ENCODE measurements at places on chromosomes 5 and 9.

GRCh38 chr9:113932906-113933584 is 56.9 kb downstream of the ZNF618 start:
- ATAC-seq, result no peak

GRCh38 chr9:133855802-133856521 is 117.8 kb upstream of the SARDH start:
- ATAC-seq, result no peak

- no peak for ATAC-seq
These were observed 6.2 kb downstream of the TBC1D9B start for GRCh38 chr5:179901462-179901861.

DNA sequence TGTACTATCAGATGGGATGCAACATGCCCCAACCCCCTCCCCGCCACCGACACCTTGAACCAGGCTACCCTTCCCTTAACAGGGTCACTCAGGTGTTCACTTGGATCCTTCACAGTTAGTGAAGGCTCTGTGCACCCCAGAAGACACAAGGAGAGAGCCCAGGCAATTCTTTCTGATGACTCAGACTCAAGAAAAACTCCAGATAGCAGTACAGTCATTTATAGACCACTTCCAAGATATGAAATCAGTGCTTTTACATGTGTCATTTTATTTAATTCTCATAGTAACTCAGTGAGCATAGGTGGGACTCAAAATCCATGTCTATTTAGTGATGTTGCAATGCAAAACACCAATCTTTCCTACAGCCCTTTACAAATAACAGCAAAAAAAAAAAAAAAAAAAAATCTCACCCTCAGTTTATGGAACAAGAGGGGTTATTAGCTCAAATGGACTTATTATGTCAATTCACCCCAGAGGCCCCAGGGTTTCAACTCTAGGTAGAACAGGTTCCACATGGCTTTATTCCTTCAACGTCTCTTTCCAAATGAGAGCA is 71.9 kb downstream of the FOXD1 start:
- ATAC-seq, result peak; percentile 46

- ATAC-seq, result no peak
These were observed 73.7 kb downstream of the PPARGC1B start for GRCh38 chr5:149803641-149804468.

DNA sequence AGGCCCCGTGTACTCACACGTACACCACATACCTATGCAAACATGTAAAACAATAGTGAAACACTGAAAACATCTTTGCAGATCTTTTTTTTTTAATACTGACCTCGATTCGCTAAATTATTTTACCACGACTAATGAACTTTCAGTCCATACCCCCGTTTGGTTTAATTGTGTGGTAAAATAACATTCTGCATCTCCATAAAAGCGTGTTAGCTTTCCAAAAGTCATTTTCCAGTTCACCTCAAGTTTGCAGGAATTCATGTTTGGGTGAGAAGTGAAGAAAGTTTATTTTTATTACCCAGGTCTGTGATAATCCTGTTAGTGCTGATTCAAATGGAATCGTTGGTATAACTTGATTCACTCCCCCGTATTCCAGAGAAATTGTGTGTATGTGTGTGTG is 652 bp downstream of the ARSK start:
- no peak for ATAC-seq

DNA sequence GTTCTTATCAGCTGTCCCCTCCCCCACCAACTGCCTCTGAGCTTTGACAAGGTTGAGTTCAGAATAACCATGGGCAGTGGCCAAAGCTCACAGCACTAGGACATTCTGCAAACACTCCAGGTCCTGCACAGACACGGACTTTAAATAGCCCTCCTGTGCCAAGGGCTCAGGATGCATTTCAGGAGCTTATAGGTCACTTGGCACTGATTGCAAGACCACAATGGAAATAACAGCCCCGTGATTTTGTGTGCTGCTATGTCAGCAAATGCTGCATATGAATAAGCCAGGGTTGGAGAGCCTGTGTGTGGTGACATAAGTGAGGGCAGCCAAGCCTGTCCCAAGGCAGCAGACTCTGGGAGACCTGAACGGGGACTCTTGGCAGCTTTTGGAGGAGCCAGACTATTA is 150.7 kb downstream of the DMRT2 start:
- no peak for ATAC-seq

DNA sequence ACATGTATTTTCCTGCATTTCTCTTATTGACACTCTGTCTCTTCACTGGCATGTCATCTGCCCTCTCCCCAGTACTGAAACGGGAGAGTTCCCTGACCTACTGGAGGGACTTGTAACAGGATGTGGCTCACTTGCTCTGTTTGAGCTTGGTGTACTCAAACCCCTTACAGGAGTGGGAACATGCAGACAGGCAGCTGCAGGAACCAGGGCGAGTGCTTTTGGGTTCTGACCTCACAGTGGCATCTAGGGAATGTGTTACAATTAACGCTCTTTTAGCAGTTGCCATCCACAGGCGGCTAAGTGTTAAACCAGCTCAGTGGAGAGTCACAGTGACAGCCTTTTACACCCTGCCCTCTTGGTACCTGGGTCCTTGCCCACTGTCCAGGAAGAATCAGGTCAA is 300.3 kb upstream of the GRAMD2B start:
- no peak for ATAC-seq

DNA sequence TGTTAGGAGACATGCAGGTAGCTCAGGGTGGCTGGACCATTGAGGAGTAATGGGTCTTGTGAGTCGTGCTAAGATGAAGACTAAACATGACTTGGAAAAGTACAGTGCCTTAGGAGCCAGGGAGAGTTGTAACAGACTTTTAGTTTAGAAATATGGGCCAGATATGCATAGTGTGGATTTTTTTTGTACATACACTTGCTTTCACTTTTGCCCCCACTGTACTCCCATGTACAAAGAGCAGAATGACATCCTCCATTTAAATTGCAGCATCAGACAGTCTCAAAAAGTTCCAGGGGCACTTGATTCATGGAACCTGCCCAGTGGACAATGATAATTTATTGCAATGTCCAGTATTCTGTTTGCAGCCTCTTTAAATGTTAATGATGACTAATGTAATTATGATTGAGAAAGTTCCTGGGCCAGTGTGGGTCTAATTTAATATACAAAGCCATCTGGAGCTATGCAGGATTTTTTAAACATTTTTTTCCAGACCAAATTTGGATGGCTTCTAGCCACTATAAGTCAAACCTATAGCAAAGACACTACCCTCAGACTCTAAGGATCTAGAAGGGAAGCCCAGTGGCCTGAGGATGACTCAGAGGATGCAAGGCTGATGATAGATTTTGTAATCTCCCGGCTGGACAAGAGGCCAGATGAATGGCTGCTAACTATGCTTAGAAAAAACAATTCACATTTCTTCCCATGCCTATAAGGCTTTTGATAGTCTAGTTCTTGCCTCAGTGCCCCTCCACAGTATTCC is 80.1 kb downstream of the TRPC7 start:
- ATAC-seq, result no peak

- ATAC-seq, result no peak
These were observed 19.6 kb downstream of the CYFIP2 start for GRCh38 chr5:157285310-157286035.

DNA sequence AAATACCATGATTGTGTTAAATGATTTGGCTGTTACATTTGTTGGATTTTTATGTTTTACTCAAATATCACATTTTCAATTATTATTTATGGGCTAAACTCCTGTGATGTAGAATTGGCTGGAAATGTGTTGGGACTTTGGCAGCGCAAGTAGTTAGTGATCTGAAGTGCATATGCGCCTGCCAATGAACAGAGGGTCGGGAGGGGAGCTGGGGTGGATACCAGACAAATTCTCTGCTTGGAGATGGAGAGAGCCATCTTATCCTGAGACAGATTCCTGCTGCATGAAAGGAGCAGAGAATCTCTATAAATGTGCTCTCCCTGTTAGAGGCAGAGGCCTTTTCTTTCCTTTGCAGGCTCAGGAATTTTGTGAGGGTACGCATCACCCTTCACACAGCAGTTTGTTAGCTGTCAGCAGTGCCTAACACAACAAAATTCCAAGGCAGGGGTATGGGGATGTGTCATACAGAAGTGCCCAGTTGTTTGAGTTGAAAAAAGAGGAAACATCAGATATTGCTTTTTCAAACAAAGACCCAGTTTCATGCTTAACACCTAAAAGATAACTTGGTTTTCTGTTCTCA is 489.1 kb downstream of the CSNK1G3 start:
- no peak for ATAC-seq

DNA sequence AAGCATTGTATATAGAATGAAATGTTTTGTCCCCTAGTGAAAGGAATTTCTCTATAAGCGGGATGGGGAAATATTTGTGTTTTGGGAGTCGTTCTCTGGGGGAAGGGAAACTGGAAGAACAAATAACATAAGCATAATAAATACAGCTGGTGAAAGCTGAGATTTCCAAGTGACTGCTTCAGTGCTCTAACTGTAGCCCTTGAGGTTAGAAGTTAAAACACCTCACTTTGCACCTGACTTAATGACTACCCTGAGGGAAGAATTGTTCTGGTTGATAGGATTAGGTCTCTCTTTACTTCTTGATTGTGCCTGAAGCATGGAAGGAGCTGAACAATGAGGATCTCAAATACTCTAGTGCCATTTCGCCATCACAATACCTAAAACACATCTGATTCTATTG is 307.4 kb downstream of the MAN2A1 start:
- ATAC-seq, result no peak

GRCh38 chr9:108654566-108654965 is 201.2 kb downstream of the ACTL7B start:
- no peak for ATAC-seq

GRCh38 chr5:81003811-81004386 is 43.7 kb downstream of the RASGRF2 start:
- ATAC-seq, result no peak

- ATAC-seq, result peak; percentile 99
These were observed 69.4 kb downstream of the MSX2 start for GRCh38 chr5:174793684-174794328.

DNA sequence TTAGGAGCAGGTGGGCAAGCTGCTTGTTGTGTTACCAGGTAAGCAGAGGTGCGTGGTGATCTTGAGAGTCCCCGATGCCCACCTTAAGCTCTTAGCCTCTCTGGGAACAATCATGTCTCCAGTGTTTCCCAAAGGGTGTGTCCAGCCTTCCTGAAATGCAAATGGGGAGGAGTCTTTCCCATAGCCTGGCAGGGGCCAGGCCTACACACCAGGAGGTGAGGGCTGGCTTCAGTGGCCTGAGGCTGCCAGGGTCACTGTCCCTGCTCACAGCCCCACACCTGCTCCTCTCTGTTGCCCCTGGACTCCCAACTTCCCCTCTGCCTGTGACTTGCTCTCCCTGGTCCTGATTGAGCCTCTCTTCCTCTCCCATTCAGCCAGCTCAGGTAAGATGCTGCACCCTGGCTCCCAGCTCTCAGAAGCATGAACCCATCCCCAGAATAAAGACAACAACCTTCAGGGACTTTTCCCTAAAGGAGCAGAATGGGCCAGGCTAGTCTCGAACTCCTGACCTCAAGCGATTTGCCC is 65.7 kb upstream of the PHYKPL start:
- no peak for ATAC-seq

- ATAC-seq, result no peak
These were observed 37.3 kb downstream of the KCTD16 start for GRCh38 chr5:144207875-144208444.

DNA sequence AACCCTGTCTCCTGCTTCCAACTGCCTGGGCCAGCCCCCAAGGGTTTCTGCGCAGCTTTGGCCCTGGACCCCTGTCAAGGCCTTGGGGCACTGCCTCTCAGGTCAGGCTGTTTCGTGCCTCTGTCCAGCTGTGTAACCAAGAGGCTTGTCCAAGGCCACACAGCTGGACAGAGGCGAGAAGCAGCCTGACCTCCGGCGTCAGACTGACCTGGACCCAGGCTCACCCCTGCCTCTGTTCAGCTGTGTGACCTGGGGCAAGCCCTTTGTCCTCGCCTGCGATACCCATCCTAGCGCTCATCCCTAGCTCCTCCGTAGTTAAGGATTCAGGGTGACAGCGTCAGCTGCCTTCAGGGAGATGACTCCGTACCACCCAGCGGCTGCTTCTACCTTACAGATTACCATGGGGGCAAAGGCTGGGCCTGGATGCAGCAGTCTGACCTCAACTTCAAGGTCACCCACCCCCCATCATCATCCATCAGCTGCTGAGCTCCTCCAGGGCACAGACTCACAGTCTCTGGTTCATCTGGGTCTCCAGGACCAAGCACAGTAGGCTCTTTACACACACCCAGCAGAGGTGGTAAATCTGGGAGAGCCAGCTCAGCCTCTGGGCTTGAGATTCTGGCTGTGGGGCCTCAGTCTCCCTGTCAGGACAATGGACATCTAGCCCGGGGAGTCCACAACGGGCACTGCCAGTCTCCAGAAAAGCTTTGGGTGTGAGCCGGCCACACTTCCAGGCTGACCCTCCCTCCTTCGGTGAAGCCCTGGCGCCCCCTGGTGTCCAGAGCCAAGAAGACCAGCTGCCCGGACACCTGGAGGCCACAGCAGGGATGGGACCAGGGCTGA is 7.9 kb downstream of the AK1 start:
- peak; percentile 97 for ATAC-seq

- ATAC-seq, result peak; percentile 83
These were observed at the start of gene NIM1K for GRCh38 chr5:43191740-43192557. Gene NIM1K (plus strand): TSS chr5:43192225. CDS start chr5:43245776, 53,551 bp downstream.

DNA sequence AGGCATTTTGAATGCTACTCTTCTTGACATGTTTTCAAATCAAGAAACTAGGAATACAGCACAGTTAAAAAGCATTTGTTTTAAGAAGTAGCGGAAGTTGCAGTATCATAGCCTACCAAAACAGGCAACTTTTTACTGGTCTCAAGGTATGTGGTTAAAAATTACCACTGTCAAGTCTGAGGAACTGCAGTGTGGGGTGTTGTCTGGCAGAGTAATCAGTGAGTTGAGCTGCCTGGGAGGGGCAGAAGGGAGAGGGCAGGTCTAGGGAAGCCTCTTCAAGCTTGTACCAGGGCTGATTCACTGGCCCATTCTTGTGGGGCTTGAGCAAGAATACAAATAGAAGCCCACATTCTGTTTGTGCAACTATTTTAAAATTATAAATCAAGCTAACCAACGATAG is 42.4 kb upstream of the SV2C start:
- no peak for ATAC-seq

DNA sequence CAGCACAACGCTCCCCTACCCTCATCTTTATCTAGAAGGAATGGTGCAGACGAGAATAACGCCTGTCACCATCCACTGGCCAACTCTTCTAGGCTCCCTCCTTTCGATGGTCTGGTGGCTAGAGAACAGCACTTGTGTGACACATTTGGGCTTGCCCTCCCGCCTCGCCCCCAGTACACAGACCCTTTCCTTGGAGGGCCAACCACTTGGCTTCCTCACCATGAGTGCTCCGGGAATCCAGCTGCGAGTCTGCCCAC is 1.4 kb downstream of the GNAQ start:
- ATAC-seq, result peak; percentile 48

GRCh38 chr9:81906671-81907070 is 21.6 kb upstream of the SPATA31D4 start:
- no peak for ATAC-seq
